ENCODE measurements at places on chromosomes 7 and 10.

GRCh38 chr10:126849646-126850045 lies 55.6 kb upstream of the DOCK1 start:
- DNase-seq: no peak

- DNase-seq: no peak
These were observed 288.3 kb upstream of the MKLN1 start for GRCh38 chr7:131039355-131039762.

DNA sequence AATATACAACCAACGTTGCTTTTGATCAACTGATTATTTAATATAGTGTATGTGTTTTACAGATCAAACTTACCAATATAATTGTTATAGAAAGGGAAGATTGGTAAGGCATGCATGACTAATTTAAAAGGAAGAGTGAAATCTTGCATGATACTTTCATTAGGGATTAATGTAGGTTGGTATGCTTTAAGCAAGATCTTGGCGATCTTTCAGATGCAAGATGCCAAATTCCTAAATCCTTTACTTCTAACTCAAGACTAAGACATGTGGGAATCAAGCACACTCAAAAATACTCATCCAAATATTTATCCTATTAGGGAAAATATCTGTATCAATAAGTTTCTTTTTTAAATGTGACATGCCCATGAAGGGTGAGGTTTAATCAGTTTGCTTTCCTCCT lies 321.4 kb upstream of the MEOX2 start:
- no peak for DNase-seq

DNA sequence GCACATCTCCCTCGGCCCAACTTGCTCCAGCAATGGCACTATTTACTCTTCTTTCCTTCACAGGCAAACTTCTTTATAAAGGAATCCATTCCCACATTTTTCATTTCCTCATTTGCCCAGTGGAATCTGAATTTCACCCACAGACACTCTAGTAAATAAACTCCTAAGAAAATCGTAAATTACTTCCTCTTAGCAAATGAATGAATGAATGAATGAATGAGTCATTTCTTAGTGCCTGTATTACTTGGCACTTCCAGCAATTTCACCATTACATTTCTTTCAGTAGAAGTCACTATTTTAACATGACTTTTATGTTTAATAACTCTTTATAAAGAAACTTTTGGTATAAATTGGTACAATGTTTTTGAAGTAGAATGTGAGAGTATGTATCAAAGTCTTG lies 55.7 kb downstream of the DDC start:
- DNase-seq: no peak

GRCh38 chr10:77393821-77394501 lies 243.6 kb downstream of the KCNMA1 start:
- no peak for DNase-seq

DNA sequence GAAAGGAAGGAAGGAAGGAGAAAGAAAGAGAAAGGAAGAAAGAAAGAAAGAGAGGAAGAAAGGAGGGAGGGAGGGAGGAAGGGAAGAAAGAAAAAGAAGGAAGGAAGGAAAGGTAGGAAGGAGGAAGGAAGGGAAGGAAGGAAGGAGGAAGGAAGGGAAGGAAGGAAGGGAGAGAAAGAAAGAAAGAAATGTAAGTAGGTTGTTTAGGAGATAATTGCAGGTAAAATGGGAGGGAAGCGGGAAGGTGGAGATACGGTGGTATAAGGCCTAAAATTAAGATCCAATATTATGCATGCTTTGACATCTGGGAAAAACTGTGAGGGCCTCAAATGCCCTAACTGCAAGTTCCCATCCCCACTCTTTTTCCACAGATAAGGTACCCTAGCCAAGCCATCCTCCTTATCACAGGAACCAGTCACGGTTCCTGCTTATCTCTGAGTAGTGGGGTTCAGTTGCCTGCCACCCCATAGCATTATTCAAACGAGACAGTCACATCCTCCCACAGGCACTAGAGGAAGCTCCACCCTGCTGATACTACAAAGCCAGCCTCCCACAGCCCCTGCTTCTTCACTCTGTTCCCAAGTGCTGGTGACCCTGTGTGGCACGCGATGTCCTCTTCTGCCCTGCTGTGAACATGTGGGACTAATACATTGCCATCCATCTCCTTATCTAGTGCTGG lies 28.7 kb downstream of the ST8SIA6 start:
- DNase-seq: no peak

- DNase-seq: no peak
These were observed 60.1 kb downstream of the CFAP46 start for GRCh38 chr10:132882069-132882951.

- no peak for DNase-seq
These were observed 181.8 kb upstream of the KIAA1217 start for GRCh38 chr10:24027107-24027506.

DNA sequence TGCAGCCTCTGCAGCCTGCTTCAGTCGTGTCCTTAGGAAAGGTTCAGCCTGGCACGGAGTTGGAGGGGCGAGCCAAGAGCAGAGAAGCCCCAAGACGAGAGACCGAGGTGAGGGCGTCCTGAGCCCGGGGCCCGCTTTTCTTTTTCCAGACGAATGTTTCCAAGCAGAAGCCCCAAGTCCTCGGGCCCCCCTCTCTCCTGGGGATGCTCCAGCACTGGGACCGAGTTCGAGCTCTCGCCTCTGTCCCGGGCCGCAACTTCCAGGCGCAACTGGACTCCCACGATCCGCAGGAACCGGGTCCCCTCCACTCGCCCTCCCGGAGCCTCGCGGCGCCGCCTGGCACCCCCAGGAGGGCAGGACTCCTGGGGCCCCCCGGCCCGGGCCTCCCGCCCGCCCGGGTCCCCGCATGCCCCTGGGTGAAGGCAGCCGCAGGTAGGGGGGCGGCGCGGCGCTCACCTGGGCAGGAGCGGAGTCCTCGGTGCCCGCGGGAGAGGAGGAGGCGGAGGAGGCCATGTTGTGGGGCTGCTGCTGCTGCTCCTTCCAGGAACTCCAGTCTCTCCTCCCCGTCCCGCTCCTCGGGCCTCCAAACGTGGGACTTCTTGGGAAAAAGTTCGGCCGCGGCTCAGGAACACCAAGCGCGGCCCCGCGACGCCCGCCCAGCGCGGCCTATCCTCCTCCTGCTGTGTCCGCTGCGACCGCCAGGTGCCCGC lies 45.3 kb upstream of the CDK1 start:
- no peak for DNase-seq

Measured in HuH-7.5 (cell line).